ENCODE measurements at places on chromosomes 7 and 10.

DNA sequence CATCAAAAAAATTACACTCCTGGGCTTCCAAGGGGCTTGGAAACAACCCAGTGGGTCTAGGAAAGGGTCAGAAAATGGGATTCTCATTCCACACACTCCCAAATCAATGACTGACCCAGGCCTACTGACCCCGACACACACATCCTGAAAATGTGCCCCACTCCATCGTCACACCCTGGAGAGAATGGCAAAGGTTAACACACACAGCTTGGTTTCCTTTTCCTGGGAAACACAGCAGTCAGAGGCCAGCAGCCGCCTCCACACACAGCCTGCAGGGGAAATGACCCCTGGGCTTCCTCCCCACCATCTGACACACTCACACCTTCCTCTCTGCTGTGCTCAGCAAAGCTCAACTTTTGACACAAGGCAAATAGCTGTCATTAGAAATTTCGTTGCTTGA is 42.9 kb downstream of the SH3PXD2A start:
- no peak for DNase-seq

- DNase-seq: no peak
These were observed 16.0 kb downstream of the UPP1 start for GRCh38 chr7:48105045-48105444.

DNA sequence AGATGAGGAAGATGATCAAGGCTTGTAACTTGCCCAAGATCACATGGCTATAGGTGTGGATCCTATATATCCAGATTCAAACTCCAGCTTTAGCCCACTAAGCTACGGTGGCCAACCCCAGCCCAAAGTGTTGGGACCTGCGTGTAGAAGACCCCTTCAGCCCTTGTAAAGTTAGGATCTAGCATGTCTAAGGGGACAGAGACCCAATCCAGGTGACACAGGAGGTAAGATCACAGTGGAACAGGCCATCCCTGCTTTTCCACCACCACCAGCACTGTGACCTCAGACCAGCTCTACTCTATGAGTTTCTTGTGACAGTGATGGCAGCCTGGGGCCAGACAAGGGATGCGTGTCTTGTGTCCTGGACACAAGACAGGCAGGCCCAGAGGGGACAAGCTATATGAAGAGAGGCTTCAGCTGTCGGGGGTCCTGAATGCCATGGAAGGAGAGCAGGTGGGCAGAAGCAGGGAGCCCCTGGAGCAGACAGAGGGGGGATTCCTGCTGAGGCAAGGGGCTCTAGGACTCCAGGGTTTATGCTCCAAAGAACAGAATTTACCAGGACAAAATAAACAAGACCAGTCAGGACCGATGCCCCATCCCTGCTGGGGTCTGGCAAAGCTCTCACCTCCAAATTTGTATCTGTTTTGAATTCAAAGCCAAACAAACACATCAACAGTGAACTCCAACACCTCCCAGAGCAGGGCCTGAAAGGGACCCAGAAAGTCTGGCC is 10.4 kb downstream of the GPRIN2 start:
- DNase-seq: no peak

GRCh38 chr7:130374507-130374906 is 5.8 kb upstream of the CPA1 start:
- no peak for DNase-seq

GRCh38 chr7:131591687-131592319 is 35.4 kb upstream of the PODXL start:
- no peak for DNase-seq

GRCh38 chr7:115782696-115783490 is 247.7 kb downstream of the TFEC start:
- DNase-seq: no peak

DNA sequence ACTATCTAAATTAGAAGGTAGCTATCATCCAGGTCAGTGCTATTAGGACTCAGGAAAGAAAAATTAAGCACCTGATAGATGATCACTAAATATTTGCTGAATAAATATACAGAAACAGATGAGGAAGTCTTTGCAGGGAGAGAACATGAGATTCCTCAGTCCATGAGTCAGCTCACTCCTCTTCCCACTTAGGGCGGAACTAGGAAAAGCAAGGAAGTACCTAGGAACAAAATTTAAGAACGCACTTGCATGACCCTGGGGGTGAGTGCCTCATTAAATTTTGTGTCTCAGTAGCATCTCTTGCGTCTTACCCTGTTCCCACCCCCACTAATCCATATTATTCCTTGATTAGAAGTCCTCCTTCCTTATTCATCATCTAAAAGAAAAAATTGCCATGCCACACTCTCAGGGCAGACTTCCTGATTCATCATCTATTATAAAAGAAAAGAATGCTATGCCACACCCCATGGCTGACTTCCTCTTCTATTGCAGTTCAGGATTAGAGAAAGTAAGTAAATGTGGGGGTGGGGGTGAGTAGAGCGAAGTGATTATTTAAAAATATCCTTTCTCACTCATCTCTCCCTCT is 208.8 kb downstream of the THSD7A start:
- no peak for DNase-seq

DNA sequence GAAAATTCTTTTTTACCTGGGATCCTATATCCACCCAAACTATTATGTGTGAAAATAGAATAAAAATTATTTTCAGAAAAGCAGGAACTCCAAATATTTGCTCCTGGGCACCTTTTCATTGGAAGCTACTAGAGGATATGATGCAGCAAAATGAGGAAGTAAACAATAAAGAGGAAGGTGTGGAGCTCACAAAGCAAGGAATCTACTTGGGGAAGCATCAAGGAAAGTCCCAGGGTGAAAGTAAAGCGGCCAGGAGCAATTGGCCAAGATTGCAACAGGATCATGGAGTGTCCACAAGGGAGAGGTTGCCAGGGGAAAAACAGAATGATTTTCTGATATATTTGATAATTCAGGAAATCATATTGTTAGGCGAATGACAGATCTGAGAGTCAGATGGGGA is 80.8 kb downstream of the CARD11 start:
- no peak for DNase-seq

DNA sequence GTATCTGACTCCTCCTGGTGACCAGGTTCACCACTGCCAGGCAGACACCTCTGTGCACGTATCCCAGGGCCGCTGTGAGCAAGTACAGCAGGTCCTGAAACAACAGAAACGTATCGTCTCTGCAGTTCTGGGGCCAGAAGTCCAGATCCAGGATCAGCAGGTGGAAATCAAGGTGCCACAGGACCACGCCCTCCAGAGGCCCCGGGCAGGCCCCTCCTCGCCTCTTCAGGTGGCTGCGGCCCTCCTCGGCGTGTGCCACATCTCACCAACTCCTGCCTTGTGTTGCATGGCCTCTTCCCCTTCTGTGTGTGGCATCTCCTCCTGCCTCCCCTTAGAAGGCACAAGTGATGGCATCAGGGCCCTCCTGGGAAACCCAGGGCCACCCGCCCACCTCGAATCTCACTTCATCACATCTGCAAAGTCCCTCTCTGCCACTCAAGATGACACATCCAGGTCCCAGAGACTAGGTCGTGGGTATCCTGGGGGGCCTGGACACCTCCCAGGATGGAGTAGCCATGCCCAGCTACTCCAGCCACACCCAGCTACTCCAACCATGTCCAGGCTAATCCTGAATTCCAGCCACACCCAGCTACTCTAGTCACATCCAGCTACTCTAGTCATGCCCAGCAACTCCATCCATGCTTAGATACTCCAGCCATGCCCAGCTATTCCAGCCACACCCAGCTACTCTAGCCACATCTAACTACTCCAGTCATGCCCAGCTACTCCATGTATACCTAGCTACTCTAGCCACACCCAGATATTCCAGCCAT is 52.6 kb upstream of the DNAAF5 start:
- DNase-seq: no peak

DNA sequence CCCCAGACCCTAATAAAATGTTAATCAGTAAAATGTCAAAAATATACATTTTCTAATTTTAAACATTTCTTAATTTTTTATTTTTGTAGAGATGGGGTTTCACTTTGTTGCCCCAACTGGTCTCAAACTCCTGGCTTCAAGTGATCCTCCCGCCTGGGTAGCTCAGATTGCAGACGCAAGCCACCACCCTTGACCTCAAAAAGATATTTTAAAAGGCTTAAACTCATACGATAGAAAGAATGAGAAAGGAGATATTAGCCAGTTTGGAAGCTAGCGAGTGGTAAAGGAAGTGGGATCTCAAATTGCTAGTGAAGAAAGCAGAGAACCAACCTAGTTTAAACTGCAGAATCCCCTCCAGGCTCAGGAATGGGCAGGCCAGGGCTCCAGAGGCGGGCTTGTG is 4.5 kb downstream of the WIPI2 start:
- no peak for DNase-seq

DNA sequence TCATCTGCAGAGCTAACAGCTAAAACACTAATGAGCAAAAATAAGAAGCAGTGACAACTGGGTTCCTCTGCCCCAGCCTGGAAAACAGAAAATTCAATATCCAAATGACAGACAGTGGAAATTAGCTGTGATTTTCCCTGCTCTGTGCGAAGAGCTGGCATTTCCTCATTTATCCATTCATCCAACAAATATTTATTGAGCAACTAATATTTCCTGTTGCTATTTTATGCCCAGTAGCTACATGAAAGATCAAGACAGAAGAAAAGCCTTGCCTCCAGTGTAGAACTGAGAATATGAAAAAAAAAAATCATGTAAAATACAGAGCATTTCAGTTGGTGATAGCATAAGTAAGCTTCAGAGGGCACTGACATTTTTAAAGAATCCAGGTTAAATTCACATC is 140.9 kb downstream of the ABCA13 start:
- DNase-seq: no peak

DNA sequence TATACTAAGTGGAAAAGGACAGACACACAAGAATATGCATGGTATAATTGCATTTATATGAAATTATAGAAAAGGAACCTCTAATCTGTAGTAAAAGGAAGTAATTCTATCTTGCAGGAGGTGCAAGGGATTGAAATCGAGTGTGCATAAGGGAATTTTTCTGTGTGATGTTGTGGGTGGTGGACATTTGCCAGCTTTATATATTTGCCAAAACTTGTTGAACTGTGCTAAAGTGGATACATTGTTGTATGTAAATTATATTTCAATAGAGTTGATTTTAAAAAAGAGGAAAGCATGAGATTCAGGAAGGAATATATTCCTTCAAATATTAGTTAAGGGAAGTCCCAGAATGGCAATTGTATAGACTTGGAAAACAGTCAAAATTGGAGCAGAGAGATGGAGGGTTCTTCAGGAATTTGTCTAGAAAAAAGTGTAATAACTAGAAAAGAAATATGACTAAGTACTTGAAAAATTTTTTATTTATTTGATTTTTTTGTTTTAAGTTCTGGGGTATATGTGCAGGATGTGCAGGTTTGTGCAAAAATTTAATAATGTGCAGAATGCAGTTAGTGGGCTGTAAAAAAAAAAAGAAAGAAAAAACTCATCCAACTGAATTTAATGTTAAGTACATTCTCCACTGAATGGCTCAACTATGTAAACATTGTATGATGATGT is 96.1 kb downstream of the ARL4A start:
- no peak for DNase-seq

DNA sequence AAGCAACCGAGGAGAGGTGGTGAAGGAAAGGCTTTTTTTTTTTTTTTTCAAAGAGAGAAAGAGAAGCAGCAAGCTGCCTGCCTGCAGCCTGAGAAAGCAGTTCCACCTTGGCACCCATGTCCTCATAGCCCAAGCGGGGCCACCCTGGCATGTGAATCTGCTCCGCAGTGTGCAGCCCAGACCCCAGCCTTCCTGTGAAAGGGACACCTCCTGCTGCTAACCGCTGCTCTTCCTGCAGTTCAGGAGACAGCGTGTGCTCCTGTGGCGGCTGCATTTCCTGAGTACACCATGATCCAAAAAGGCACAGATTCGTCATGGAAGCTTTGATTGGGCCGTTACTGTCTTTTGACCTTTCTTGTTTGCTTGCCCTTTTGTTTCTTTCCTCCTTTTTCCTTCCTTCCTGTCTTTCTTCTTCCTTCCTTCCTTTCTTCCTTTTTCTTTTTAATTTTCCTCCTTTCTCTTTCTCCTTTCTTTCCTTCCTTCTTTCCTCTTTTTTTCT is 38.1 kb downstream of the IKZF1 start:
- DNase-seq: peak; percentile 56

GRCh38 chr10:44959247-44960087 is at the start of gene RASSF4:
Gene RASSF4, plus strand, starts transcription at chr10:44959802. Its CDS starts 10,401 bp downstream, at chr10:44970203.
- DNase-seq: peak; percentile 92

DNA sequence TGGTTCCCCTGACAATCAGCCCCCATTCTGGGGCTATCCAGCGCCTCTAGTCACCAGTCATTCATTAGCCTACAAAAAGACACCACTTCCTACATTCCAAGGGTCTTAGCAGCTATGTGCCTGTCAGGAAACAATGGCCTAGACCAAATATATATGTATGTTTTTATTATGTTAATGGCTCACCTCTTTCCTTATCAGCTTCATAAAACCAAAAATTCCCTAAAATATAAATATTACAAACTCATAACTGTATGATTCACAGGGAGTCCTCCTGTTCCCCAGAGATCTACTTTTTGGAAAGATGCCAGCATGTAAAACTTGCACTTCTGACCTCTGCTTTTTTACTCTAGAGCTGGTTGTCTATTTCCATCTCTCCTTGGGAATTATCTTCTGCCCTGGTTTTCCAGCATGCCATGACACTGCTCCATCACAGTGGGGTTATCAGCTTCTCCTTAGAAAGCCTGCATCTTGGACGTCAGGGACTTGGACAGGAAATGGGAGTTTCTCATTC is 79.2 kb downstream of the ABCA13 start:
- DNase-seq: no peak

GRCh38 chr7:18064242-18064838 is 36.7 kb upstream of the PRPS1L1 start:
- DNase-seq: no peak

- no peak for DNase-seq
These were observed 263.0 kb downstream of the BAMBI start for GRCh38 chr10:28940158-28940888.

DNA sequence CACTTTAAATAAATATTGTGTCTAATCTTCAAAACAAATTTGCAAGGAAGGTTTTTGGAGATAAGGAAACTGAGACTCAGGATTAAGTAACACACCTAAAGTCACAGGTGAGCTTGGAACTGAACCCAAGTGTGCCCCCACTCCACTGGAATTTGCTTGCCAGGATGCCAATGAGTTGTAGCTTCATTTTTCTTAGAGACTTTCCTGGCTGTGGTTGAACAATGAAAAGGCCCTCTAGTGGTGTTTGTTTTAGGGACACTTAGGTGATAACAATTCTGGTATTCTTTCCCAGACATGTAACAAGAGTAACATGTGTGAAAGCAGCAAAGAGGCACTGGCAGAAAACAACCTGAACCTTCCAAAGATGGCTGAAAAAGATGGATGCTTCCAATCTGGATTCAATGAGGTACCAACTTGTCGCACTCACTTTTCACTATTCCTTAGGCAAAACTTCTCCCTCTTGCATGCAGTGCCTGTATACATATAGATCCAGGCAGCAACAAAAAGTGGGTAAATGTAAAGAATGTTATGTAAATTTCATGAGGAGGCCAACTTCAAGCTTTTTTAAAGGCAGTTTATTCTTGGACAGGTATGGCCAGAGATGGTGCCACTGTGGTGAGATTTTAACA is 1.5 kb downstream of the IL6 start:
- no peak for DNase-seq

DNA sequence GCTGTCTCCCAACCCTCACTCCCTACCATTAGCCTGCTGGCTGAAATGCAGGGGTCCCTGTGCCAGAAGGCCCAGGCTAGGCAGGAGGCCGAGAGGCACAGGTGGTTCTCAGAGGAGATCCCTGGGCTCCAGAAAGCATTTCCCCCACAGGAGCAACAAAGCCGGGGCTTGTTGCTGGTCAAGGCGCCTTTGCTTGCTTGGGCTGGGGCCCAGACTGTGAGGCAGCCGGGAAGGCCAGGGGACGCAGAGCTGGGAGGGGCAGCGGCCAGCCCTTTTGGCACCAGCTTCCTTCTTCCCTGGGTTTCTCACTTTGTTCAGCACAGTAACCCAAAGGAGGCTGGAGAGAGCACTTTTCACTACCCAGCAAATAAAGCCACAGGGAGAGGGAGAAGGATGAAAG is 48.6 kb downstream of the FBXW4 start:
- DNase-seq: no peak

Measured in stimulated activated CD4-positive, alpha-beta T cell treated with anti-CD3 and anti-CD28 coated beads, Interleukin-4, amount 100 ng/mL, for 4 hours (primary cell).